ENCODE measurements at places on chromosomes 3 and 15.

DNA sequence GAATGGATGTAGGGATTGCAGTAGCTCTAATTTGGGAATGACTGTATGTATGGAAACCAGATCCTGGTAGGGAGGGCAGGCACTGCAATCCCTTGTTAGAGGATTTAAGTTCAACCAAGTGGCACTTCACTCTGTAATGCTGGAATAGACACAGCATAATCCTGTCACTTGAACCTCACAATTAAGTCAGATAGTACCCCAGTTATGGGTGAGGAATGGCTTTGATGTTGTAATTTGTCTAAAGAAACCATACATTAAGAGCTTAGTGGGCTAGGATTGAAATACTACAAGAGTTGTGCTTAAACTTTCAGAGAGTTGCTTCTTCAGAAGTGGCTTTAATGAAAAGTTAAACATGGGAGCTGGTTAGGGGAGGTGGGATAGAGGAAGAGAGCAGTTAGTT is 9.3 kb downstream of the RAB7A start:
- no peak for DNase-seq

DNA sequence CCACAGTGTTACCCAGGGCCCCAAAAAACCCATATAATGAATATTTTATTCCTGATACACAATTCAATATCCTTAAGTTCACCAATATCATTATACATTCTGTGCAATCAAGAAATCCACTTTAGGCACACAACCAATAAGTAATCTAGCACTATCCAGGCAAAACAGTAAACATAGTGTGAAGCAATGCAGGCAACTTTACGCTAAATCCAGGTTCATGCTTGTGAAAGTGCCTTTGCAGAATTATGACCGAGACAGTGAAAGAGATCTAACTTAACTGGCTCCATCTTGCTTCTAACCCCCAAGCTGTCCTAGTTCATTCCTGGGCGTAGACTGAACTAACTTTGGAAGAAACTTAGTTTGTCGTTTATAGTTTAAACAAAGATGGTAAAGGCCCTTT is 34.2 kb upstream of the INO80 start:
- no peak for DNase-seq

GRCh38 chr15:63606308-63606707 is 9.1 kb downstream of the FBXL22 start:
- no peak for DNase-seq

DNA sequence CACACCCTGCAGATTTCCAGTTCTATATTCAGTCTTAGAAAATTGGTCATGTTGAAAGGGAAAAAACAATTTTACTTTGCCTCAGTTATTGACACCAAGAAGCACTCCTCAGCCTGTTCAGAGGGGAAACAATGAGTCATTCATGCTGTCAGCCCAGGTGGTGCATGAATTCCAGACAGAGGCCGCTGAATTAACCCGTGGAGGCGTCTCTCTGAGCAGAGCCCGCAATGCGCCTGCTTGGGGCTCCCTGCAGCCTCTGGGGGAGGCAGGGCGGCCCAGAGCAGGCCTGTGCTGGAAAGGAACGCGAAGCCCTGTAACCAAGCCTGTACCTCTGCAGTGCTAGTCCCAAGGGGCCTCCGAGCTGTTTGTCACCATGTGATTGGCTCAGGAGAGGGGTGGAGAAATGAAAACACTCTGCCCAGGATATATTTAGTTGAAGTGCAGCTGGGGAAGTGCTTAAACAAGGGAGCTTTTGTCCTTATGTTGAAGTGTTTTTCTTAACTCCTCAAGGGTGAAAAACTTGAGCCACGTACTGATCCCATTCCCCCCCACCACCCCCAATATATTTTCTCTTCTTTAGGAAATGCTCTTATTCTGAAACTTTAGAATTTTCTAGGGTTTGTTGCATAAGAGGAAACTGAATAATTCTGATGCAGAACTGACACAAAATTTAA is 68.3 kb upstream of the CHD2 start:
- peak; percentile 88 for DNase-seq

DNA sequence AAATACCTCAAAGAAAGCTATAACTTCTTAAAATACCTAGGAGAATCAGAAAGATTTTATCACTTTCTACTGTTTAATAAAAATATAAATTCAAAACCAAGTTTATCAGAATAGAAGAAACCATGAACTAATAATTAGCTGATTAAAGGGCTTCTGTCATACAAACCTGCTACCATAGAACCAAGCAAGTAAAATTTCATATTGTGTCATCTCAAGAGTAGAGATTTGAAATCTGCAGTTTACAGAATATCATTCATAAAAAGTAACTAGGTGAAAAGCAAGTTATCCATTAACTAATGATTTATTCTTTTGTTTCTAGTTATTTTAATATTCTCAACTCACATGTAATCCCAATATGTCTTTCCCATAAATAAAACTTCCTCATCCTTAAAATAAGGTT is 36.8 kb upstream of the XXYLT1 start:
- DNase-seq, result no peak

- no peak for DNase-seq
Observed at GRCh38 chr3:170563712-170564423, 22.0 kb downstream of the SLC7A14 start.

DNA sequence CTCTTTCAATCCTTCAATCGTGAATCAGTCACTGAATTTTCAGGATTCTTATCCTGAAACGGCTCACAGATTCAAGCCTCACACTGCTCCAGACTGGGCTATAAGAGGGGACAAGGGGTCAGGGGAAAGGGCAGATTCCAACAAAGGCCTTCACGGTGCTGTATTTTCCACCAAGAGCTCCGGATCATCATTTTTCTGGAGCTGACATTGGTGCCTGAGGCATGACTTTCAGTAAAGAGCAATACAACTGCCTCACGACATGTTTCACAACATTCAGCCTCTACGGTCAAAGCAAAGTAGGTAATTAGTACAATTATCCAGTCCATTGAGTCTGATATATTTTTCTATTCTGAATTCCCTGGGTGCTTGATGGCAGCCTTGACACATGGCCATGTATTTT is 185.0 kb upstream of the PRICKLE2 start:
- DNase-seq, result no peak

- DNase-seq, result no peak
Observed at GRCh38 chr15:49323207-49323606, 99.8 kb upstream of the FGF7 start.

DNA sequence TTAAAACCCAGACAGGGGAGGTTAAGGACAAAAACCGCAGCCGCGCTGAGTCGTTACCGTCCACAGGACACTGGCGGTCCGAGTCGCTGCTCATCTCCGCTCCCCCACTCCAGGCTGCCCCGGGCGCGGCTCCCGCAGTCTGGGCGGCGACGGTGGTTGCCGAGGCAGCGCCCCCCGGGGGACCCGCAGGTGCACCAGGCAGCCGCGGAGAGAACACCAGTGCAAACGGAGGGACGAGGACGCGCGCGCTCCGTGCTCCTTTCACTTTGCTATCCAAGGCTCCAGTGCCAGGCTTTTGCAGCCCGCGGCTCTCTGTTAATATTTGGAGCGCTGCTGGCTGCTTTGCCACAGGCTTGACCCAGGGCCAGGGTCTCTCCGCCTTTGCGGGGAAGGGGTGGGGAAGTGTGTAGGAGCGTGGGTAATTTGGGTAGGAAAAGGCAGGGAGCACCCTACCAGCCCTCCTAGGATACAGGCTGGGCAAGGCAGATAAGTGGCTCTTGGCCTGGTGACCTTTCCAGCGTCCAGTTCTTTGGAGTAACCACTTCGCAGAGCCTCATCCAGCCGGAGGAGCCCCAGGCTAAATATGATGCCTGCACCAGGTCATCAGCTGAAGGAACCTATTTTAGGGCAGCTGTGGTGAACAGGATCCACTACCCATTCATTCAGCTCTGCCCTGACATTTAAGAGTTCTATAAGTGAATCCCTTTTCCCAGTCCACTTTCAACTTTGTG is at the start of gene GADL1:
Gene GADL1, minus strand, starts transcription at position 141 of the 731 bp plus-strand sequence. Its CDS starts 47 bp downstream, at position 94.
- DNase-seq, result peak; percentile 2

DNA sequence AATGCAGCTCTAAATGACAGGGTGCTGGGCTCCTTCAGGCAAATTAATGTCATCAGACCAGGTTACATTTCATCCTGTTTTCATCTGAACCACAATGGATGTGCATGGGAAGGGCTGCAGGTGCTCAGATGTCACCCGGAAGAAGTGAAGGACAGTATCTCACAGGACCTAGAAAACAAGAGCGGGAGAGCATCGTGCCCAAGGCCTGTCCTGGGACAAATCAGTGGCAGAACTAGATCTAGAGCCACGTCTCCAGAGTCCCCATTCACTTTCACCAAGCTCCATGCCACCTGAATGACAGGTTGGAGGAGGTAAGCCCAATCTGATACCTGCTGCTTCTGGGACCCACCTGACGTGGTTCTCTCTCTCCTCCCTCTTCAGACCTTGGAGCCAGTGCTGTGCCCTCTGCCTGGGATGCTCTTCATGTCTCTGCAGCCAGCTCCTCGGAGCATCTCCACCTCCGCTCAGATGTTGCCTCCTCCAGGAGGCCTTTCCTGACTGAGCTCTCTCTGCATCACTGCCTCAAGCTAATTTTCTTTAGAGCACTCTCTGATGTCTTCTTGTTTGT is 77.3 kb downstream of the CPN2 start:
- DNase-seq, result no peak

DNA sequence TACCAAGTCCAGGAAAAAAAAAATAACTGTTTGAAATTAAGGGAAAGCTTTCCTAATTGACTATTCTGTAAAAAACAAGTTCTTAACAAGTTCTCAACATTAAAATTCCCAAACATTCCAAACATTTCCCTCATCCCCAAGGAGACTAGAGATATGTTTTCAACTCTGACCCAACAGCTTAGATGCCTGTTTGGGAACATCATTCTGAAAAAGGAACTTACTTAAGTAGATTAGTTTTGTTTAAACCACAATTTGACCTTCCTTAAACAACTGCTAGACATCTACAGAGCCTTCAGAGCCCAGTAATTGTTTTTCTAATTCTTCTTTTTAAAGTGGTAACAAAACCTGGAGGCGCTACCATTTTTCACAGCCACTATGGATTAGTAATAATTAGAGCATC is 12.8 kb downstream of the UBR1 start:
- no peak for DNase-seq

DNA sequence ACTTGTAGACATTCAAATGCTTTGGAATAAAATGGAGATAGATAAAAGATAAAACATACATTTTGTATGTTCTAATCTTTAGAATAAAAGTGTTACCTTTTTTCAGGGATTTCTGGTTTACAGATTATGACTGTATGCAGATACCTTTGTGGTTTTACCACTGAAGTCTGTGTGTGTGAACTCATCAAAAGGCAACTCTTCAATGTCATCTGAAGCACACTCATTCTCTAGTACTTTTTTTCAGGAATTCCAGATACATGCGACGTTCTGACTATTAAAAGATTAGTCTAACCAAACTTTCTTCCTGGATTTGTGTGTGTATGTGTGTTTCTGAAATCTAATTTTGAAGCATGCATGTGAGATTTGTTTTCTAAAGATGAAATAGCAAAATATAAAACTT is 188.6 kb downstream of the NLGN1 start:
- no peak for DNase-seq

DNA sequence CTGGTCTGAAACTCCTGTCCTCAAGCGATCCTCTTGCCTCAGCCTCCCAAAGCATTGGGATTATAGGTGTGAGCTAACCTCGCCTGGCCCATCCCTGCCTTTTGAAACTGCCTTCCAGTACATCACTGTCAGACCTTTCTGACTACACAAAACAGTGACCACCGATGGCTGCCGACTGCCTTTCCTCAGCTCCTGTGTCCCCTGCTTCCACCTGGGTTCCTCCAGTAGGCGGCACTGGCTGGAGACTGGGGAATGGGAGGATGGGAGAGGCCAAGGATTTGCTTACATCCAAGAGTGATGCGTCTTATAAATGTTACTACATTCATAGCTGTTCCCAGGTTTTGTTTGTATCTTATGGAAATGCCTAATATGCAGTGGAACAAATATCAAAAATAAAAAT is 242.8 kb downstream of the BBX start:
- no peak for DNase-seq

GRCh38 chr15:100696452-100696851 is 94.1 kb downstream of the ASB7 start:
- no peak for DNase-seq

DNA sequence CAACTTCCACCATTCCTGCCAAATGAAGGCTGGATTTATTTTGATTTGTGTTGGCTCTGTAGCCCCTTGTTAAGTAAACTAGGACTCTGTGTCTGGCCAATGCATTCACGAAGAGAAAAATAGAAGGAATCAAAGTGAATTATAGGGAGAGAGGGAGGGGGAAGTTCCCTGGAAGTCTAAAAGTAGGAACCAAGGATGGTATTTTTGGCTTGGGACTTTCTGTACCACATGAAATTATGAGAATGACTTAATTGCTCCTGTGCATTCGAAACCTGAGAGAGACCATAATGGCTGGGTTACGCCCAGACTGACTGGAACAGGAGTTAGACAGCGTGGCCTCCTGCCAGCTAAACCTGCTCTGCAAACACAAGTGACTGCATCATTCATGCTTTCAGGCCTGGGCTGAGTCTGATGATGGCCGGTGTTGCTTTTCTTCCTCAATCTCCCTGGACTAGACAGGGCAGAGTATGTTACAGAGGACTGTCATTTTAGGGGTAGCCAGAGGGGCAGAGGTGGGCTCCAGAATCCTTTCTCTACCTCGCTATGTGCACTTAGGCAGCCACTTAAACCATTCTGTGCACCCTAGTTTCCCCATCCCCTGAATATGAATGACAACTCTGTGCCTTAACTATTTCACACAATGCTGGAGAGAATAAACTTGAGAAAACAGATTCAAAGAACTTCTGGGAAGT is 58.9 kb downstream of the MYO1E start:
- no peak for DNase-seq

GRCh38 chr3:113736548-113737089 is 9.4 kb downstream of the NAA50 start:
- DNase-seq, result peak; percentile 5

DNA sequence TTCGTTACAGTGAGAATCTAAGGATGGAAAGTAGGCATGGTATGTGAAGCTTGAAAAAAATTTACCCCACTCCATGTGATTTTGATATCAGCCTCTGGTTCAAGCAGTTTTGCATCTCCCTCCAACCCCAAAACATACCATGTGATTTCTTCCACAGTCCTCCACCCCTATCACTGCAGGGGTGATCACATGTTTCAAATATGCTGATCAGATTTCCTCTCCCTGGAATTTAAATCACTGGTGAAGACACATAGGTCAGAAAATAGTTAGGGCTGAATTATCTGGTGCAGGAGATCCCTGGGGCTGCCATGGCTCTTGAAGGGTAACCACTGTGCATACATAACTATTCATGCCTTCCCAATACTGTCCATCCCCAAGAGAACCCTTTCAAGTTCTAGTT is 119.7 kb upstream of the THRB start:
- no peak for DNase-seq

DNA sequence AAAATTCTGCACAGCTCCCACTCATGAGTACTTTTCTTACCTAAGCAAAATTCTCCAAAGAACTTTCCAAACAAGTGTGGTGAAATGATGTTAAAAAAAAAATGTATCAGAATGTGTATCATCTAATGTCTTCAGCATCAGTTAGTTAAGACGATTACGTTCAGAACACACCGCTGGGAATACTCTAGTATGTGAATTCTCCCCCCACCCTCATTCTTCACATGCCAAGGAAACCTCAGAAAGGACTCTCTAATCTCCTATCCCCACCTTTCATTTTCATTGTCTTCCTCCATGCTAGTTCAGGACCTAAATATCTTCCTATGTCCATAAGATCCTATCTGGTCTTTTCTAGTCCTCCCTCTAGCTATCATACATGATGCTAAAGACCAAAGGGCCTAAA is 457.4 kb downstream of the SHQ1 start:
- no peak for DNase-seq

GRCh38 chr3:129978123-129978522 is 3.6 kb downstream of the TRH start:
- no peak for DNase-seq

- no peak for DNase-seq
Observed at GRCh38 chr3:50459785-50460184, 43.6 kb downstream of the CACNA2D2 start.
